Stimulated activated CD4-positive, alpha-beta T cell treated with anti-CD3 and anti-CD28 coated beads, Interleukin-1b, Interleukin-23, amount 100 ng/mL, for 1 hour (primary cell): ENCODE measurements at places on chromosomes 16 and 17.

DNA sequence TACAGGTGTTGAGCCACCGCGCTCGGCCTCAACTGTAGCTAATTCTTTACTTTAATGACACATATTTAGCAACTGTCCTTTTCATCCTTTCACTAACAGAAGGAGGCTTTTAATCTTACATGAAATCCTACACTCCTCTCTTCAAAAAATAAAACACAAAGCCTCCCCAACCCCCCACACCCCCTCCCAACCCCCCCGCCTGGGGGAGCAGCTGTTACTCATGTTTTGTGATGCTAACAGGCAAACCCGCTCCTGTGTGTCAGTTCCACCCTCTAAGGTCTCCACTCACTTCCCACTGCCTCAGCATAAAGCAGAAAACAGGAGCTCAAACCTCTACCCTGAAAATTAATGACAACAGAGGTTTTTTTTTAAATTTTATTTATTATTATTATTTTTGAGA, 55.4 kb upstream of the SLC25A19 start:
- DNase-seq = no peak

GRCh38 chr16:87559945-87560344, 42.4 kb upstream of the JPH3 start:
- no peak for DNase-seq

DNA sequence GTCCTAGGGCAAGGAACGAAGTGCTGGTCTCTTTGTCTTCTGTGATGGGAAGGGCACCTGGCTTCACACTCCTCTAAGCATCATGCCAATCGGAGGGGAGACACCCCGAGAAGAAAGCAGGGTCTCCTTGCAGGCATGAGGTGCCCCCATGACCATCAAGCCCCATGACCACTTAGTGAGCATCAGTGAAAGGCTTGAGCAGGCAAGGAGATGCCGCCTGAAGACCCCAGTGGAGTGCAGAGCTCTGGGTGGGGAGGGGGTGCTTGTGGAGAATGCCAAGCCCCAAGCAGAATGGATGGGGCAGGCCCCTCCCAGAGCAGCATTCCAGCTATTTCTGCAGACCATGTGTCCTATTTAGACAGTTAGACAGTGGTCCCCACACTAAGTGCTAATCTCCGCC, 232.7 kb upstream of the TNRC6C start:
- no peak for DNase-seq

- DNase-seq = no peak
These were observed 17.8 kb upstream of the ADGRG1 start for GRCh38 chr16:57610611-57611010.

- no peak for DNase-seq
These were observed 32.1 kb downstream of the ZFHX3 start for GRCh38 chr16:73015612-73016487.

DNA sequence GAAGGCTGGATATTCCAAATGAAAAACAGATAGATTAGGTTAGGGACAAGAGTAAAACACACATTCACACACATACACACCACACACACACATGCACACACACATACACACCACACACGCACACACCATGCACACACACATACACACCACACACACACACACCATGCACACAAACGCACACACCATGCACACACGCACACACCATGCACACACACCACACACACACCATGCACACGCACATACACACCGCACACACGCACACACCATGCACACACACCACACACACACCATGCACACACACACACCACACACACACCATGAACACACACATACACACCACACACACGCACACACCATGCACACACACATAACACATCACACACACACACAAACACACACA, 203.7 kb upstream of the ZFHX3 start:
- no peak for DNase-seq

- DNase-seq = no peak
These were observed 2.5 kb upstream of the HP start for GRCh38 chr16:72051818-72052217.

DNA sequence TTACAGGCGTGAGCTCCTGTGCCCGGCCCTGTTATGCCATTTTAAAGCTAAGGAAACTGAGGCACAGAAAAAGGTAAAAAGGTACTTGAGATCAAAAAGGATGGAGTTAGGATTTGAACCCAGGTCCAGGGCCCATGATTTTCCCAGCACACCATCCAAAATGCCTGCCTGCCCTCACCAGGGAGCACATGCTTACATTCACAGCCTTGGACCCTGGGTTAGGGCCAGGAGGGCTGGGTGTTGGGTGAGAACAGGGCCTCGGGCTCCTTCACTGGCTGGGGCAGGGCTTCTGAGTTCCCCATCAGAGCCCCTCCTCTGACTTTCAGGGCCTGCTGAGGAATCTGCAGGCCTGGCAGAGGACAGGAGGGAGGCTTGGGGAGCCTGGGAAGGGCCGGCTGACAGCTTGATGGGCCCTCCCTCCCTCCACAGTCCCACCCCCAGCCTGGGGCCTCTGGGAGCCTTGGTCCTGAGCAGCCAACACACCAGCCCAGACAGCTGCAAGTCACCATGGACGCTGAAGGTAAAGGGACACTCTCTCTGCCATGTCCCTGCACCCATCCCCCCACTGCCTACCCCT, at the start of gene QPRT:
TSS of gene QPRT (plus strand) at position 490 of the 577 bp plus-strand sequence. CDS start at position 508, 18 bp downstream.
- DNase-seq = no peak

GRCh38 chr17:76277300-76278267, 12.4 kb downstream of the UBALD2 start:
- DNase-seq = no peak

DNA sequence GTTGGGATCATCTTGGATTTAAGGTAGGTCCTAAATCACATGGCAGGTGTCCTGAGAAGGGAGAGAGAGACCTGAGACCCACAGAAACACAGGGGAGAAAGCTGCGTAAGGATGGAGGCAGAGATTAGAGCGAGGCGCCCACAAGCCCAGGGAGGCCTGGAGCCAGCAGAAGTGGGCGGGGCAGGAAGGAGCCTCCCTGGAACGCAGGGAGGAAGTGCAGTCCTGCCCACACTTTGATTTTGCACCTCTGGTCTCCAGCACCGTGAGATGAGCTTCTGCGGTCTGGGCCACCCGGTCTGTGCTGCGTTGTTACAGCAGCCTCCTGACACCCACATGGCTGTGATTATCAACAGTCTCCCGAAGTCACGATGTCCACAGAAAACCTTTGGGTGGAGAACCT, 6.4 kb downstream of the DNASE1L2 start:
- no peak for DNase-seq

DNA sequence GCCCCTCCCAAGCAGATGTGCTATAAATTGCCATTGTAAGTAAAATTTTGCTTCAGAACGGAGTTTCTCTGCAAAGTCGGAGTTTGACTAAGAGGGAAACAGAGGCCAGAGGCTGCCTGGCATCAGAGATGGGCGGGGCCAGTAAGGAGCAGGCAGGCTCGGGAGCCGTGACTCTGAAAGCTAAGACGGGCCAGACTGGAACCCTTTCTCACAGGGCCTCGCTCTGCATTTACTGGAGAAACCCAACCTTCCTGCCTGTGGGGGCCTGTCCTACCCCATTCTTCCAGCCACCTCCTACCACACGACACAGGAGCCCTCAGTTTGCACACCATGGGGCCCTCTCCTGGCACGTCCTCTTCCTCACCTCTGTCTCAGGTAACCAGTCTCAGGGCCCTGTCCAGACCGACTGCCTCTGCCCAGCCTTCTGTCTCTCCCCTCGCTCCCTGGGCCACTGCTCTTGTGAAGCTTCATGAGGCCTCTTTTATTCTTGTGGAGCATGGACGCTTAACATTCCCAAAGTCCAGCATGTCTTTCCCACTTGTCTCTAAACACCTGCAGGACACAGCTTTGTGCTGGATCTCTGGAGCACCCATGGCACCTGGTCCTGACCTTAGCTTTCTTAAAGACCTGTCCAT, 48.4 kb upstream of the ACSF3 start:
- no peak for DNase-seq

GRCh38 chr16:73147958-73148357, 100.0 kb upstream of the ZFHX3 start:
- DNase-seq = no peak

GRCh38 chr16:31700200-31700529, 172.5 kb downstream of the AHSP start:
- no peak for DNase-seq

- DNase-seq = no peak
These were observed 37.9 kb downstream of the LYRM1 start for GRCh38 chr16:20938426-20938825.

DNA sequence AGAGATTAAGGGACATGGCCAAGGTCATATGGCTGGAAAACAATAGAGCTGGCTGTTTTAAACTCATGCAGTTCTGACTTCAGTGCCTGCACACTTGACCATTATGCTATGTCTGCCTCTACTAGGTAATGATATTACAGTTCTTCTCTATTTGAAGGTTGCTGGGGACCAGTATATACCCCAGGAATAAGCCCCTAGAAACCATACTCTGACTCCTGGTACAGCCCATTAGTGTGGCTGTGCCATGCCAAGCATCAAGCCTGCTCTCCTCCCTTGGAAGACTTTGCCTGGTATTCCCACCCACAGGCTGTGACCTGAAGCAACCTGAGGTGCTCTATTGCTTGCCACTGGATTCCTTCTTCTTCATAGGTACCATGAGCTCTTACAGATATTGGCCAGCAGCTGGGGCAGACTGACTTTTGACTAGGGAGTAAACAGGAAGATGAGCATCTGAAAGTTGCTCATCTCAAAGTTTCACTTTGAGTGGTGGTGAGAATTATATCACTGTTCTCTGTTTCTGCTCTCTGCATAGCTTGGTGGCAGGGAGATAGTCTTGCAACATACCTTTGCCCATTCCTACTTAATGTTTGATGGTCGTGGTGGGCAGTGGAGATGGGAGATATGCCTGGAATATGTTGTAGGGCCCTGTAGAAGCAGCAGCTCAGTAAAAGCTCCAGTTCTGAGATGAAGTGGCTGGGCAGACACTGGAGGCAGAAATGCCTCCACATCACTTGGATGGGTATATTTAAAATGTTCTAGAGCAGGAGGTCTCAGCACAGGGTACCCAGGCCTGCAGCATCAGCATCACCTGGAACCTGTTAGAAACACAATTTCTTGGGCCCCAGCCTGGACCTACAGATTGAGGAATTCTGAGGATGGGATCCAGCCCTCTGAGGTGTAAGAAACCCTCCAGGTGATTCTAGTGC, 274.7 kb downstream of the HS3ST4 start:
- no peak for DNase-seq

DNA sequence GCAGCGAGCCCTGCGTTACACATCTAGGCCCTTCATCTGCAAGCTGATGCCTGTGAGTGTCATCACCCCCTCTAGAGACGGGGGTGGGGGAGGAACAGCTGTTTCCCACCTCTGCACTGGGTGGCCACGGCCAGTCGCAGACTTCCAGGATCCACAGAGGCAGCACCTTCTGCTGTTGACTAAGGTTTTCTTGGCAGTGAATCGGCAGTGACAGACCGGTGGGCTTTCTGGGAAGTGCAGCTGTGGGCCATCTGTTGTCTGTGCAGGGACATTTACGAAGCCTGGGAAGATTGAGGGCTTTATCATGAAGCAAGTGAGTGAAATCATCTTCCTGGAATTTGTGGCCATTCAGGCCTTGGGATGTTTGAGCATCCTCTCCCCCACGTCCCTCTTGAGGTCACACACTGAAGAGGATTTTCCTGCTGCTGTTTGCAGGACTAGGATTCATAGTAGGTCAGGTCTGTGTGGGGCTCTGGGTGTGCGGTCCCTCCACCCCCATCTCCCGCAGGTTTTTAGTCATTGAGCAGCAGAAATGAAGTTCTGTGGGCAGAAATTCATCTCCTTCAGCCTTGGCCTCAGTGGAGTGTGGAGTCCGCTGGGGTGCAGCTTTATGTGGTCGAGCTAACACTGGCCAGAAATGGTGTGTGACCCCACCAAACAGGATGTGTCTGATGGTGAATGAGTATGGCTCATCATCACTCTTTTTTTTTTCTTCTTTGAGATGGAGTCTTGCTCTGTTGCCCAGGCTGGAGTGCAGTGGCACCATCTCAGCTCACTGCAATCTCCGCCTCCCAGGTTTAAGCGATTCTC, 12.0 kb downstream of the PGS1 start:
- DNase-seq = no peak

- no peak for DNase-seq
These were observed 4.0 kb downstream of the MYH3 start for GRCh38 chr17:10652984-10653659.

DNA sequence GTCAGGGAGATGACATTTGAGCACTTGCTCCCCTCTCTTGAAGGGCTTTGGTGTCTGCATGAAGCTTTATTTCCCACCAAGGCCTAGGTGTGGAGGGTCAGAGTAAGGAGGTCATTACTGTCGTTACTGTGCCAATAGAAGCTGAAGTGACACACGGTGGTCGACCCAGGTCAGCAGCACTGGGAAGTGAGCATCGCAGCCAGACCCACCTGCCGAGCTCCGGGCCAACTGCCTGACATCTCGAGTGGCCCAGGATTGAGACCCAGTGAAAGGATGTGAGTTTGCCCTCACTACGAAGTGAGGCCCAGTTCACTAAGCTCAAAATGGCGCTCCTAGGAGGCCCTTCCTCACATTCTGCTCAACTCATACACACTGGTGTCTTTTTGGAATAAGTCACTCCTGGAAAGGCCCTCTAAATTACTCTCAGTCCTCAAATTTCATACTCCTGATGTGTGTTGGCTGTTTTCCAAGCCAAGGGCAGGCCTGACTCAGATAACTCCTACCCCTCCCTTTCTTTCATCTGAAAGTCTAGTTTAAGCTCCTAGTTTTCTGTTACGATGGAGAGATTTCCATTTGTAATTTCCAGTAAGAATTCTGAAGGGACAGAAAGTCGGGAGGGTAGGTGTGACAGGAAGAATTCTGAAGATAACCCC, 200.4 kb downstream of the LGALS9B start:
- no peak for DNase-seq

GRCh38 chr16:65222049-65222448, 100.2 kb upstream of the CDH11 start:
- DNase-seq = no peak

DNA sequence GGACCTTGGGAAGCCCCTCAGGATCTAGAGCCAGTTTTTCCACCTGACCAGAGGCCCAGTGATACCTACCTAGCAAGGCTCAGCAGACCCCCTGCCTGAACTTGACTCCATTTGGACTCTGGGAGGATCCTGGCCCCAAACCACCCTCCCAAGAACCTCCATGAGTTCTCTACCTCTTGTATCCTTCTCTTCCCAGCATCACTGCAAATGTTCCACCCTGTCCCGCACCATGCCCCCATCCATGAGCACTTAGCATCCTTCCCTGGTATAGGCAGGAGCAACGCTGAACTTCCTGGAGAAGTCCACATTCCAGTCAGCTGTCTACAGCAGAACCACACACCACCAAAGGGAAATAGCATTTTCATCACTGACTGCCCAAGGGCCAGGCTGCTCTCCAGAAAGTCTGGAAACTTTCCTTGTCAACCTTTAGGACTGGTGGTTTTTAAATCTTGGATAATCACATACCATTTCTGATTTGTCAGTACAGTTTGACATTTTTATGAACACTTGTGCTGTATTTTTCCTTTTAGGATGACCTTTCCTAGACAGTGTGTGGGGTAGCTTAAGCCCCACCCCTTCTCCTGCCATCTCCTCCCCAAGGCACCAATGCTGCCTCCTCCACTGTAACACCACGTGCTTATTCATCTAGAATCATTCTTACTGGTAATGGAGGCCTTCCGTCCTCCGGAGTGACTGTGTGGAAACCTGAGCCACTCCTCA, 13.9 kb downstream of the EIF4A3 start:
- no peak for DNase-seq

- peak; percentile 16 for DNase-seq
These were observed 26.3 kb downstream of the FOXL1 start for GRCh38 chr16:86604436-86605193.
